Hippocampal formation (tissue), 2 donors: ENCODE measurements at places on chromosomes 4 and X.

DNA sequence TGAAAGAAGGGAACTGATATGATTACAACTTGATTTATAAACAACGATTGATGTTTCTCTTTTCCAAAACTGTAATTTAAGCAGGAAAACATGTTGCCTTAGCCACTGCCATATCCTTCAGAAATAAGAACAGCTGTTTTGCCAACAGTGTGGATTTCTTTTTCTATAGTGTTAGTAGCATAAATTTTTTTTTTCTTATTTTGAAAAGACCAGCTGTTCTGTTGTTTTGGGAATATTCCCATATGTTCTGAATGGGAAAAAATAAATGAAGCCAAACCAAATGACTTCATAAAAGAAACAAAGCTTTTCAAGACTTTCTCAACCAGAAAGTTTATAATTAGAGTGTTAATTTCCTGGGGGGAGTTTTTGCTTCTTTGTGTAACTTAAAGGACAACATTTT is 83.9 kb upstream of the ARHGAP24 start:
- no peak for DNase-seq

GRCh38 chr4:138894709-138895108 is 120.9 kb upstream of the NOCT start:
- DNase-seq, result no peak

GRCh38 chr4:140622333-140622958 is 53.7 kb upstream of the UCP1 start:
- DNase-seq, result no peak

GRCh38 chr4:124037236-124037635 is 640.6 kb downstream of the SPRY1 start:
- no peak for DNase-seq

DNA sequence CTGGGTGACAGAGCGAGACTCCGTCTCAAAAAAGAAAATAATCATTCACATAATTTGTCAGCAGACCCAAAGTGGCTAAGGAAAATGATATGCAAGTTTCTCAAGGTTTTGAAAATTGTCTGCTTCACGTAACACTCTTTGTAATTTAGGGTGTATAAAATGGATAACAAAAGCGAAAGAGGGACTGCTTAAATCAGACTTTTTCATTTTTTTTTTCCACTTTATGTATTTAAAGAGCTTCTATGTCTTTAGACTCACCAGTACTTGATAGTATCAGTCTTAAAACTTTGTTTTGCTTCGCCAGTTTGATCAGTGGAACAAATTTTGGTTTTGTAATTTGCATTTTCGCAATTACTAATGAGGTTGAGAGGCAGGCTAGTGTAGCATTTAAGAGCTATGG is 34.6 kb downstream of the USP9X start:
- DNase-seq, result no peak

DNA sequence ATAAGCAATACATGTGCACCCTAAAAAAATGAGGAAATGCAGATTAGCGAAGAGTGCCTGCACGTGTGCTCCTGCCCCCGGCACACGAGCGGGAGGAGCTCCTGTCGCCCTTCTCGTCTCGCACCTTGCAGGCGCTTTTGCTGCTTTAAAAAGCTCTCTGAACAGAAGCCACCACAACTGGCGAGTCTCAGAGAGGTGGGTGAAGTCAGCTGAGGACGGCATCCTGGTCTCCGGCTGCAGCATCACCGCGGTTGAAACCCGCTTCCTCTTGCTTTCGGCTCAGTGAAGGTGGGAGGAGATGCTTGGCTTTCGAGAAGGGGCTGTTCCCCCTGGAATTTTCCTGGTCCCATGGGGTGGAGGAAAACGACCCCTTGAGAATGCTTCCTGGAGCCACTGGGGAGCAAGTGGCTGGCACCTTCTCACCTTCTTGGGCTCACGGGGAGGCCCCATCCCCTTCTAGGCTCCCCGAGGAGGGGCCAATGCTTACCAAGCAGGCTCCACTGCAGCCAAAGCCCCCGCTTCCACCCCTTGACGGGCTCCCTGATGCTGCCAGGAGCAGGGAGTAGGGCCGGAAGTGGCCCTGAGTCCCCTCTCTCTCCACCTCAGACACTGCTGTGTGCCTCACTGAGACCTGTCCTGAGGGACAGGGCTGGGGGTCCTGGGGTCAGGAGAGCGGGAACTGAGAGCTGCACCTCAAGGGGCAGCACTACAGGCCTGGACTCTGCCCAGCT is 29.2 kb upstream of the MXD4 start:
- no peak for DNase-seq

- no peak for DNase-seq
Observed at GRCh38 chrX:4240541-4241194, 527.2 kb upstream of the PRKX start.

DNA sequence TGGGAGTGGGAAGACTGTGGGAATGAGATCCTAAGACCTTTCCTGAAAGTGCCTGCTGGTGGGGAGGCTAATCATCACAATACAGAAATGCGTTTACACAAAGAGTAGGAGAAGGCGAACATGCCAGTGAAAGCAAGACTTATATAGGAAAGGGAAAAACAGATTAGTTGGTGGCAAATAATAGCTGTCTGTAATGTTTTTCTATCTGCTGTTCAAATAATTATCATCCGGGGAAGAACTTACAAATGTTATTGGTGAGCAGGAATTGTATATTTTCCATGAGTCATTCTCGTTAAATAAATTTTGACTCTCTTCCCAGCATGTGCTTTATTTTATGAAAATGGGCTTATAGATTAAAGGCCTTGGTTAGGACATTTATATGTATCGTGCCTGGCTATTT is 196.5 kb downstream of the ARHGAP10 start:
- DNase-seq, result no peak

GRCh38 chr4:78481180-78481579 is 70.4 kb upstream of the ANXA3 start:
- DNase-seq, result no peak

GRCh38 chrX:53186351-53186750 is 38.7 kb downstream of the KDM5C start:
- no peak for DNase-seq

DNA sequence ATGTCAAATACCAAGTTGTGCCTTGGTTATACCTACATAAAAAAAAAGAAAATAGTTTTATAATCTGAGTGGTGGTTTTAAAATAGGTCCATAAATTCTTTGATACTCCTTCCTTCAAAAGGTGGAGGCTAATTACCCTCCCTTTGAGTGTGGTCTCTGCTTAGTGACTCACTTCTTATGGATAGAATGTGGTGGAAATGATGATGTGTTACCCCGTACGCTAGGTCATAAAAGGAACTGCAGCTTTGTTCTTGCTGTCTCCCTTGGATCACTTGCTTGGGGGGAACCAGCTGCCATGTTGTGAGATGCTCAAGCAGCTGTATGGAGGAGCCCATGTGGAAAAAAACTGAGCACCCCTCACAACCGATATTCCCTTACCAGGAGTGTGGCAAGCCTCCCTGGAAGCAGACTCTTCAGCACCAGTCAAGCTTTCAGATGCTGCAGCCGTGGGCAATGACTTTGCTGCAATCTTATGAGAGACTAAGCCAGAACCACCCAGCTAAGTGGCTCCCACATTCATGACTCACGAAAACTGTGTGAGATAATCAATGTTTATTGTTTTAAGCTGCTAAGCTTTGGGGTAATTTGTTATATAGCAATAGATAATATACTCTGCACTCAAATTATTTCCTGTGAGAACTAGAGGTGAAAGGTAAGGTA is 195.0 kb upstream of the GATB start:
- DNase-seq, result no peak

DNA sequence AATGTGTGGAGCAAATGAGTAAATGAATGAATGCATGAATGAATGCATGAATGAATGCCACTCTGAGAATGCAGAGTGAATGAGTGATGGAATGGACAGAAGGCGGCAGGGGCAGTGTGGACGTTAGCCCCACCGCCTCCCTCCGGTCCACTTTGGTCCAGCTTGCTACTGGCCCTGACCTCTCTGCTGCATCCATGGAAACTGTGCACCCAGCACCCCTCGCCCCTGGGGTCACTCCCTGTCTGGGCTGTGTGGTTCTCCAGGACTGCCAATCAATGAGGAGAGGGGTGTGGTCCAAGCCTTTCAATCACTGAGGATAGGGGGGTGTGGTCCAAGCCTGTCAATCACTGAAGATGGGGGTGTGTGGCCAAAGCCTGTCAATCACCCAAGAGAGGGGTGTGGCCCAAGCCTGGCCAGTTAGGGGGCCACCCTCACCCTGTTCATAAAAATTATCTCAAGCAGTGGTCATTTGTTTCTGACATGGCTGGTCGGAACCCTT is 39.2 kb upstream of the ASMTL start:
- no peak for DNase-seq

GRCh38 chrX:110317061-110317819 is 645 bp downstream of the AMMECR1 start:
- DNase-seq, result peak; percentile 4

DNA sequence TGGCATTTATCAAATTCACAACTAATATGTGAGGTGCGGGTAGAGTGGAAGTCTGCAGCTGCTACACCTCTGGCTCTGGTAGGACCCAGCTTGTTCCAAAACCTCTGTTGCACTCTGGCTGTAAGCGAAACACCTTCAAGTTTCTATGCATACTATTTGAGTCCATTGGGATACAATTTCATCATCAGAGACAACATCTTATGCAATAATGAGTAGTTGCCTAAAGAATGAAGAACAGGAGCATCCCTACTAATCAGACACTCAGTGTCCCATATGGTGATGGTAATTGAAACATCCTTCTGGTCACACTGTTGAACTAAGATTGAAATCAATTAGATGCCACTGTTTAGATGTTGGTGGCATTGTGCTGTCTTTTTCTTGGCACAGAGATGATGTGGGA is 178.4 kb downstream of the MGST2 start:
- no peak for DNase-seq

GRCh38 chrX:154650221-154650510 is 3.2 kb downstream of the CTAG2 start:
- DNase-seq, result no peak

DNA sequence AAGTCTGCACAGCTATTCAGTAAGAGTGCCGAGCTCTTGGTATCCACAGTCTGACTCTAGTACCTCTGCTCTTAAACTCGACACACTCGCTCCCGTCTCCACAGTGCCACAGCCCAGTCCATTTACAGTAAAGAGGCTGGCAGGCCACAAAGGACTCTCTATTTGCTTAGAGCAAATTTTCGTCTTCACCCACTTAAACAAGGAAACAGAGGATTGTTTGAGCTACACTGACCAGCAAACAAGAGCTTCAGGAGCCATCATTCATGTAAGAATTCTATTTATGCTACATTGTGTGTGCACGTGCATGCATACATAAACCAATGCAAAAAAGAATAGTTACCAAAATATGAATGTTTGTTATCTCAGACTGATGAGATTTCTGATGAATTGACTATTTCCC is 290.2 kb downstream of the USP46 start:
- no peak for DNase-seq

- no peak for DNase-seq
Observed at GRCh38 chr4:3074846-3075651, 568 bp downstream of the HTT start.

DNA sequence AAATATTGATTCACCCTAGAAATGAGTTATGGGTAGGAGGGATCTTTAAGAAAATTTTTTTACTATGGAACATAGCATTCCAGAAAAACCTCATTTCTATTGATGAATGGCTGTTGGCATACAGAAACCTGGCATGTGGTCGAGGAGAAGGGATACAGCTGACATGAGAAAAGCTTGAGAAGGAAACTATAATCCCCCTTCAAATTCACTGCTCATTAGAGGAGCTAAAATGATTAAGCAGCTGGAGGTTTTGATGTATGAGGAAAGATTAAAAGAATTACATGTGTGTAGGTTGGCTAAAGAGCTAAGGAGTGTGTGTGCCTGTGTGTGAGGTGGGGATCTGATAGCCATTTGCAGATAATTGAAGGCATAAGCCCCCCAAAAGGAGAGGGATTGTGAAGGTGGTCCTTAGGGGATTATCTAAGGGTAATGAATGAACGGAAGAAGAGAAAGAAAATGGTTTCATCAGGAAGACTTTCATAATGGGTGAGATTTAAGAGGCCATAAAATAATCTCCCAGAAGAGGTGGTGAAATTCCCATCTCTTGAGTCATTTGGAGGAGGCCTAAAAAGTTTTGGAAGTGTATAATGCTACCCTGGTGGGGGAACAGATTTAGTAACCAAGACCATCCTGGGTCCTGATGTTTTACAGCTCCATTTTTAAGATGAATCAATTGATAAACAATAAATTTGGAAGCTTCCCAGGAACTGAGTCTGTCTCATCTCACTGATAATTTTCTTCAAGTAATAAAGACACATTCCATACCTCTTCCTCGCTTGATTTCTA is 272.0 kb upstream of the HAND2 start:
- DNase-seq, result no peak

DNA sequence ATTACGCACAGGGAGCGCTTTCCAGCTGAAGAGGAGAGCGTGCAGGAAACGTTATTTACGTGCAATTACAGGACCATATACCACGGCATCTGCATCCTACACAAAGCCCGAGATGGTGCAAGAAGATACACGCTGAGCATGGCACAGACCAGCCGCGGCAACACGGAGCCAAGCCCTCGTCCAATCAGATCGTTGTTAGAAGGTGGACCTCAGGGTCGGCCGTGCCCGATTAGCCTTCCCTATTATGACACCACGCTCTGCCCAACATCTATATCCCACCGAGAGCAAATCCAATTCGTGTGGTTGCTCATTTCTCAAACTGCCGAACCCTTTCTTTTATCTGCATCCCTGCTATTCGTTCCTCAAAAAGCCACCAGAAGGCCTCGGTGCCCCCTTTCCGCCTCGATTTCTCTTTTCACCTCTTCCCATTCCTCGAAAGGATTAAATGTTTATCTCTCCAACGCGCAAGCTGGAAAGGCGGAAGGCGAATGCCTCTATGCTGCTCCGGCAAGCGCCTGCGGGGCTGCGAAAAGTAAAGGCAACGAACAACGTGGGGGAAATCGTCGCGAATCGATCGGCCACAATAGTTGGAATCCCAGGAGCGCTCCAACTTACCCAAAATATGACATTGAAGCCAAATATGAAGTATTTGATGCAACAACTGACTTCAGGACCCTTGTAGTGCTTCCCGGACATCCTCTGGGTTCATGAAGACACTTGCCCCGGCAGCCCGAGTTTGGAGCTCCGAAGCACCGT is 702 bp downstream of the TSPAN5 start:
- peak; percentile 59 for DNase-seq

GRCh38 chrX:112800971-112801775 is 39.5 kb downstream of the AMOT start:
- DNase-seq, result no peak

DNA sequence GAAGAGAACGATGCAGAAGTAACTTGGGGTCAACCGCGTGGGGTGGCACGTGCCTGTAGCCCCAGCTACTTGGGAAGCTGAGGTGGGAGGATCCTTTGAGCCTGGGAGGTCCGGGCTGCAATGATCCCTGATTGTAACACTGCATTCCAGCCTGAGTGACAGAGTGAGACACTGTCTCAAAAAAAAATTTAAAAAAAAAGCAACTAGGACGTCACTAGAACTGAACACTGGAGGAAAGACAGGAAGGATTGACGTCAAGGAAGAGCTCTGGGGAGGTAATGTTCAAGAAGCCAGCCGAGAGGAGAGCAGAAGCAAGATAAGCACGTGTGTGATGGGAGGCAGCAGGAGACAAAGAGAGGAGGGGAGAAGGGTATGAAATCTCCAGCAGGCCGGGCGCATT is 28.7 kb downstream of the S100G start:
- DNase-seq, result no peak
